ENCODE measurements at places on chromosomes 16 and 17.

DNA sequence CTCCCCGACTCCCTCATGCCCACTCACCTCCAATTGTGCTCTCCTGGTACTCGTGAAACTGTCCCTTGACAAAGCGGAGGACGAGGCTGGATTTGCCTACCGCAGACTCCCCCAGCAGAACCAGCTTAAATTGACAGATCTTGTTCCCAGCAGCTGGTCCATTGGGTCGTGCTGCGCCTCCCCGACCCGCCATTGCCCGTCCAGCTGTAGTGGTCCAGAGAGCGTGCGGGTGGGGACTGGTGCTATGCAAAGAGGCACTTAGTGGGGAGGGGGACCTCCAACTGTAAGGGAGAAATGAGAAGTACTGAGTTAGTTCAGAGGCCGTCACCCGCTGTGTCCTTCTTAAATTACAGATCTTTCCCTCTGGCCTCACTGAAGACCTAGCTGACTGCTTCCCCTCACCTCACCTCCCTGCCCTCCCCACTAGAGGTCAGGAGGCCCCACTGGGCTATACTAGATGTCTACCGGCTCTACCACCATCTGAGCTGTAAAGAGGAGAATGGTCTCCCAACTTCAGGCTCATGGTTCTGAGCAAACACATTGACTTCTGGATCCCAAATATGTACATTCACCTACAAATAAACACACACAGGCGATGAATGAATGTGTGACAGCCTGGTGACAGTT lies 7.8 kb downstream of the HSPB9 start:
- DNase-seq: no peak

- DNase-seq: peak; percentile 70
These were observed 878 bp upstream of the DNAJA2 start for GRCh38 chr16:46974352-46974751.

- DNase-seq: no peak
These were observed 43.1 kb upstream of the HAPSTR1 start for GRCh38 chr16:9048302-9048700.

- DNase-seq: no peak
These were observed 4.2 kb upstream of the ARHGAP27 start for GRCh38 chr17:45436625-45437464.

- peak; percentile 43 for DNase-seq
These were observed 1.7 kb downstream of the HEXIM1 start for GRCh38 chr17:45149669-45150664.

- no peak for DNase-seq
These were observed 693 bp upstream of the HOXB4 start for GRCh38 chr17:48578616-48579470.

DNA sequence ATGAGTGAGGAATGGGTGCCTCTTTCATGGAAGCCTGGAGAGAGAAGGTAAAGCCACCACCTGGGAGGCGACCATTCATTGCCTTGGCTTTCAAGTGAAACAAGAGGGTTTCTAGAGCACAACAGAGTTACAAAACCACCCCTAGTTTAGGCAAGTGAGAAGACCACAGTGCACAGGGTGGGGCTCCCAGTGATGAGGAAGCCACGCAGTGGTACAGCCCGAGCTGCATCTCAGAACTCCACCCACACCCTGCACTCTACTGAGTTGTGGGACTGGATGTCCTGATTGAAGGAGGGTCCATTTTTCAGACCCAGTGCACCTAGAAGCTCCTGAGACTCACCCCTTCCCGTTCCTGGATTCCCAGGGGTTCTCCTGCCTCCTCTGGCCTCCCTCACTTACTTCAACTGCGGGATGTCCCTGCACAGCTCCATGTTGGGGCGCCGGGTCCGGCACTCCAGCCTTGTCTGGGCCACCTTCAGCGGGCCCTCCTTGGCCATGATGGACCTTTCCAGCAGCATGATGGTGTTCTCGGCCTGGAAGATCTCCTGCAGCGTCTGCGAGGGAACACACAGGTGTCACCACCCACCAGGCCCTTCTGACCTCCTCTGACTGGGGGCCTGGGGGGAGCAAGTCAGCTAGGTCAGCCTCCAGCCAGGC lies 55.1 kb upstream of the EMP2 start:
- DNase-seq: no peak

- DNase-seq: no peak
These were observed 369.0 kb upstream of the DYNLRB2 start for GRCh38 chr16:80171746-80172145.

- DNase-seq: peak; percentile 14
These were observed 1.8 kb downstream of the TMIGD1 start for GRCh38 chr17:30332057-30332542.

DNA sequence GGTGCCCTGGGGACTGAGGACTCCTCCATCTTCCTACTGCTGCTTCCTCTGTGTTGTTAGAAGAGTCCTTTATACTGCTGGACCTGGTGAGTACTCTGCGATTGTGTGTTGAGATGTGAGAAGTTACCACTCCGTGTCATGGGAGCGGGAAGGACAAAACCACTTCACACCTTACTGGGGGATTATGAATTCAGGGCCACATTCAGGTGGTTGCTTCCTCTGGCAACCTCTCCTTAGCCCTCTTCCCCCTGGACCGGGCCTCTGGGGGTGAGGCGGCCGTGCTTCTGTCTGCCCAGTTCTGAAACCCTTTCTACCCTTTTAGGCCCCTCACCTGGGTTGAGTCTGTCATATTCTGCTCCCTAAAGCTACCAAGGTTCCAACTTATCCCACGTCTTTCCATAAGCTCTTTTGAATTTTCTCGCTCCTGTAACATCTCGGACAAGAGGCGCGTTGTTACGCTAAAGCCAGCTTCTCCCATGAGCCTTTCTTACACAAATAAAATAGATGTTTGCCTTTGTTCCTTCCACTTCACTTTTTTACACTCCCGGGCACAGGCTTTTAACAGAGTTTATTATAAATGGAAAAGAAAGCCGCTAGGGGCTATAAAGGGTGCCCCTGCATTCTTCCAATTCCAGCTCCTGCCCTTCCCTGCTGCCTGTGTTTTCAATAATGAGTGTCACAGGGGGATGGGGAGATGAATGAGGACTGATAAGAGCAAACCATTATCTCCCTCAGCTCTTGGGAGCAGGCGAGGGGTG lies 20.7 kb upstream of the CDH13 start:
- no peak for DNase-seq

Measured in OCI-LY7 (cell line).